ENCODE measurements at places on chromosomes 3 and 15.

DNA sequence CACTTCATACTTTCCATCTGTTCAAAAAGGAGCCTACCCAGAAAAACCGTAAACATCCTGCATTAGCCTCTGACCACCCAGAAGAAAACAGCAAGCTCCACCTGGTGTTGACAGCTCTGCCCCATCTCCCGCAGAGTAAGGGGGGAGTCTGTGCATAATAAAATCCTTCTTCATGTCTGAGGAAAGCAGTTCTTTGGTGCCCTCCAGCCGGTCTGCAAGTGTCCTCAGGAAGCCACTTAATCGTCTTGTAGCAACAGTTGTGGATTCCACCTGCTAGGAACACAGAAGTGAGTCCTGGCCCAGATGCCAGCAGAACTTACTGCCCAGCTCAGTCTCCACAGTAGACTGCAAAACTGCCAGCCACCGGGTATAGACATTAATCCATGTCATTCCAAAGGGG, 22.5 kb downstream of the RIOX2 start:
- DNase-seq, result no peak

DNA sequence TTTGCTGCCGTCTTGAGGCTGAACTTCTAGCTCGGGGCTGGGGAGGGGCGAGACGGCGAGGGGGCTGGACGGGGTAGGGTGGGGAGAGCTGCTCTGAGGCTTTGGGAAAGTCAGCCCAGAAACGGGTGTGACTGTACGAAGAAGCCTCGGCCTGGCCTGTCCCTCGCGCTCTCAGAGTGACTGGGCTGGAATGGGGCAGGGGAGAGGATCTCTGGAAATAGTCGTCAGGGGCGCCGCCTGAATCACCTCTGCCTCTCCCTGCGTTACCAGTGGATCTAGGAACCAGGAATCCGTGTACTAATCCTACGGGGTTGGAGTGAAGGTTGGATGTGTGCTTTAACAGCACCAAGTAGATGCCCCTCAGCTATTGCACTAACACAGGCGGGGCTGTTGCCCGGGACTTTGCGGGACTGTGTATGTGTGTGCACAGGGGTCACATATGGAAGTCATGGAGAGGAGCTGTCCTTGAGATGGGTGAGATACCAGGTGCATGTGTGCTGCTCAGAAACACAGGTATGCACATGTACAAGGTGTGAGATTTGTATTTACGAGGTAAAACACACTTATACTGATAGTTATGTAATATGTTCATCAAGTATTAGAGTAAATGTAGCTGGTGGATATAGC, 591 bp downstream of the FOXL2NB start:
- DNase-seq, result no peak

DNA sequence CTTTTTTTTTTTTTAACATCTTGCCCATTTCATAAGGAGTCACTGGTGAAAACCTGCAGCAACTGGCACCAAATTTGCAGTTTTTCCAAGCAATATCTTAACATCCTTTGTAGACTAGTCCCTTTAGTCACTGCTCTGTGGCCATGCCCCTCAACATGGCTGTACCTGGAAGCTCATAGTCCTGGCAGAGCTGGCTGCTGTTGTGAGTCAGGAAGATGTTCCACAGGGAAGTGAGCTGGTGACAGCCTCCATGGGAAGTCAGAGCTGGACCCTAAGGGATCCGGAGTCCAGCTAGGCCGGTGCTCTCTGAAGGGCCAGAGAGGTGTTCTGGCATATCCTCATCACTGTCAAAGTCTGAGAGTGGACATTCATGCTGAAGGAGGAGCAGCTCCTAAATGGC, 99.3 kb upstream of the ZBED2 start:
- no peak for DNase-seq

DNA sequence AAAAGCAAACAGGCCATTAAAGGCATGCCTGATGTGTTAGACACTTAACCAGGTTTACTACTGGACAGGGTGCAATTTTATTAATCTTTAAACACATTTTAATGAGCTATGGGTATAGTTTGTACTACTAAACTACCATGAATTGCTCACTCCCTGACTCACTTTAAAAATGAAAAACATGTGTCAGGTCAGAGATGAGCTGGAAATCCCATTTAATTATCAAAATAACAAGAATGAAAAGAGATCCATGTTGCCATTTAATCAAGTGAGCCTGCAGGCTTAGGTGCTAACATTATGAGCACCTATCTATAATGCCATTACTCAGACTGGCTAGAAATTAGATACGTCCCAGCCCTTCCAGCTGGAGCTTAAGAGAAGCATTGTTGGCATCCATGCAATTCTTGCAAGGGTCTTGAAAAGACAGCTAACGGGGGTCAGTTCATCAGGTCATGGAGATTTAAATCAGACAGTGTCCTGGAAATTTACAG, 224.4 kb downstream of the THRB start:
- no peak for DNase-seq

GRCh38 chr3:143991713-143992112, 20.1 kb downstream of the DIPK2A start:
- DNase-seq, result no peak

DNA sequence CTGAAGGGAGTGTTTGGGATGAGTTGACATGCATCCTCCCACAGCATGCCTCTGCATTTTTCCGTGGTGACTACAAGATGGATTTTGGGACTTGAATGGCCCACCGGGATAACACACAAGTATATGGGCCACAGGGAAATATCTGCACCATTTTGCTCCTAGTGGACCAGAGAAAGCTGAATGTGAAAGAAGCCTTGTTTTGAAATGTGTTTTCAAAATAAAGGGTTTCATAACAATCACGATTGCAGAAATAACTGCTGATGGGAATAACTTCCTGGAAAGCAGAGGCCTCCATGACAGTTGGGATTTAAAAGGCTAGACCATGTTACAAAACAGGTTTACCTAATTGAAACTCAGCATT, 77.5 kb upstream of the PRR23C start:
- DNase-seq, result no peak

DNA sequence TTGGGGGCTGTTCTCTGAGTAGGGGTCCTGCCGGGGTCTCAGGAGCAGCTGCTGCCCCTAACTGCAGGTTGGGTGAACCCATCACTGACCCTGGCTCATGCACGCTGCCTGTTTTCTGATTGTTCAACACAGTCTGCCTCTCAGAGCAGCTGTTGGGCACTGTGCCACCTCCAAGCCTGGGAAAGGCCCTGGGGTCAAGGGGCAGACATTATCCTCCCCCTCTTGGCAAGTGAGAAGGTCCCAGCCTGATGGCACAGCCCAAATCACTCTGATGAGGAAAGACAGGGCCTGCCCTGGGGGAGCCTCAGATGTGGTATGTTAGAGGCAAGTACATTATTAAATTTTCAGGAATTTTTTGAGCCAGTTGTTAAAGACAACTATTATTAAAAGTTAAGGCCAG, 14.1 kb upstream of the GNAT1 start:
- no peak for DNase-seq
